ENCODE measurements at places on chromosomes 7 and 10.

DNA sequence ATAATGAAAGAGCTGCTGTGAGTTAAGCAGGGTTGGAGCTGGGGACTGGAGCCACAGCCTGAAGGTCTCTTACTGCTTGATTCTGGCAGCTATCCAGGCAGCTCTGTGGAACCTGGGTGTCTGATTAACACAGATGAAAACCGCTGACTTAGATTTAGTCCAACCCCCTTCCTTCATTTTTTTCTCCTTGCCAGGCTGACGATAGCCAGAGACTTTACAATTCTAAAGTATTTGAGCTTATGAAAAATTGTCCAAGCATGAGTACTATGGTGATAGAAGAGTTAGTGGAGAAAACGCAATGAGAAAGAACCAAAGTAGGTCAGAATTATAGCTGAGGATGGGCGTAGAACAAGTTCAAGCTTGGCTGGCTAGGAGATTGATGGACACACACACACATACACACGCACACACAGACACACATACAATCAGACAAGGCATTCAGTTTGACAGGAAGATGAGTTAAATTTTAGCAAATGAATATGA lies 13.5 kb upstream of the GPR85 start:
- DNase-seq, result no peak

GRCh38 chr7:95886501-95887090 lies 114.2 kb downstream of the DYNC1I1 start:
- DNase-seq, result no peak

GRCh38 chr10:52472406-52473146 lies 158.5 kb downstream of the DKK1 start:
- no peak for DNase-seq

GRCh38 chr7:158662610-158663427 lies 41.8 kb downstream of the NCAPG2 start:
- DNase-seq, result no peak

GRCh38 chr7:79711660-79712059 lies 258.2 kb upstream of the MAGI2 start:
- no peak for DNase-seq

DNA sequence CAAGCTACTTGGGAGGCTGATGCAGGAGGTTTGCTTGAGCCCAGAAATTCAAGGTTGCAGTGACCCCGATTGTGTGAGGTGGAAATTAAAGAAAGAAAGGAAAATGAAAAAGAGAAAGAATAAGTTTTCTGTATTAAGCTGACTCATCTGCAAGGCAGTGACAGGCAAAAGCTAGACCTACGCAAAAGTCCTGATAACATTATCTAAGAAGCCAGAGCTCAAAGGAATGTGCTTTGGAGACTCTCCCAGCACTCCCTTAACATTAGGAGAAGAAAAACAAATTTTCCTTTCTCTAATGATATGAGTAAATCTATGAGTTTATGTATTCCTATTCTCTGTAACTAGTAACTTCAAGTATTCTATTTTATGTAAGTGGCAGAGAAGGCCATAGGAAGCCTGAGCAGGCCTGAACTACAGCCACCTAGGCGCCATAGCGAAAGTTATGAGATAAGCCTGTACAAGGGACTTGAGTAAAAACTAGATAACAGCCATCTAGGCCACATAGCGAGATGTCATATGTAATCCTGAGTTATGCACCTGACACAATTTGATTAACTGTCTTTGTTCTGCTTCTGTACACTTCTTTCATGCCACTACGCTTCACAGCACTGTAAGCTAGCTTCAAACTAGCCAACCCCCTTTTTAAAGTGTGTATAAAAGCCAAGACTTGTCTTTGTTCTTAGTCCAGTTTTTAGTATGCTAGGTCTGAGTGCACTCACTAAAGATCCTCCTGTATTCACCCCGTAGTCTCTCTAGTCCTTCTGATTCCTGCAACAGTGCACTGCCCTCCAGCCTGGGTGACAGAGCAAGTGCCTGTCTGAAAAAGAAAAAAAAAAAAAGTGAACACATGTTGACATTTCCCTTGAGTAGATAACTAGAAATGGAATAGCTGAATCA lies 9.4 kb upstream of the ZWINT start:
- DNase-seq, result no peak

GRCh38 chr10:21972584-21972983 lies 30.9 kb downstream of the DNAJC1 start:
- DNase-seq, result no peak

GRCh38 chr10:14671386-14671831 lies 103.3 kb downstream of the FAM107B start:
- DNase-seq, result no peak

DNA sequence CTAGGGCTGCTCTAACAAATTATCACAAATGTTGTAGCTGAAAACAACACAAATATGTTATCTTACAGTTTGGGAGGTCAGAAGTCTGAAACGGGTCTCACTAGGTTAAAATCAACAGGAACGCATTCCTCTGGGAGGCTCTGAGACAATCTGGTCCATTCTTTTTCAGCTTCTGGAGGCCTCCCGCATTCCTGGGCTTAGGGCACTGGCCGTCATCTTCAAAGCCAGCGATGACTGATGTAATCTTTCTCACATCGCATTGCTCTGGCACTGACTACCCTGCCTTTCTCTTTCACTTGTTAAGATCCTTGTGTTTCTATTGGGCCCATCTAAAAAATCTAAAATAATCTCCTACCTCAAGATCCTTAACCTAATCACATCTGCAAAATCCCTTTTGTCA lies 1071.5 kb upstream of the C7orf33 start:
- DNase-seq, result no peak

- no peak for DNase-seq
Observed at GRCh38 chr7:54141576-54141975, 400.6 kb upstream of the VSTM2A start.

DNA sequence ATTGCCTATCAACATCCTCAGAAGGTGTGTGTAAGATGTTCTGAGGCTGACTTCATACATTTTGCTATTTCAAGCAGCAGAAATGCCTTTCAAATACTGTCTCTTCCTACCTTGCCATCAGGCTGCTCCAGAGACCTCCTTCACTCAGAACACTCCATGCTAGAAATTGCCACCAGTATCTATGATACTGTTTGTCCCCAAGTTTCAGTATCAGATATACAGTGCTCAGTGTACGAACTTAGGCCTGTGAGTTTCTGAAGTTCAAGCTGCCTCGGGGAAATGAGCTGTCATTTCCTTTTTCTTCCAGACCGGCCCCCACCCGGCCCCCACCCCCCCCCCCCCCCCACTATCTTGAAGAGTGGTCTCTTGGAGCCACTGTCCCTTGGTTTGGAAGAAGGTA lies 373.4 kb upstream of the CHRM2 start:
- DNase-seq, result no peak

- DNase-seq, result no peak
Observed at GRCh38 chr10:90126256-90126595, 424.8 kb downstream of the KIF20B start.

GRCh38 chr7:95863-96260 lies 96.5 kb upstream of the FAM20C start:
- DNase-seq, result no peak

- peak; percentile 46 for DNase-seq
Observed at GRCh38 chr7:28020302-28020940, 160.2 kb downstream of the JAZF1 start.

- DNase-seq, result no peak
Observed at GRCh38 chr10:133203652-133204195, 26.3 kb upstream of the UTF1 start.

DNA sequence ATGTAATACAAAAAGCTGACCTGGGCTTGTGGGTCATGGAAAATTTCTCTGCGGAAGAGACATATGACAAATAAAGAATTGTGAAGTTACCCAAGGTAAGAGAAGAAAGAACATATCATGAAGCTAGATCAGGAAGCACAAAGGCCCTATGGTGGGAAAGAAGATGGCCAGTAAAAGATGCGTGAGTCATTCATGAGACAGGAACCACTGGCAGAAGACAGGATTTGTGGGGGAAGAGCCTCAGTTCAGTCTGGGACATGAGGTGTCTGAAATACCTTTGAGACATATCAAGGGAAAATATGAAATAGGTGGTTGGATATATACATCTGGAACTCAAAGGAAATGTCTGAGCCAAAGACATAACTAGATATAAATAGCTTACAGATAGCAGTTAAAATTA lies 27.7 kb upstream of the AMPH start:
- DNase-seq, result no peak

DNA sequence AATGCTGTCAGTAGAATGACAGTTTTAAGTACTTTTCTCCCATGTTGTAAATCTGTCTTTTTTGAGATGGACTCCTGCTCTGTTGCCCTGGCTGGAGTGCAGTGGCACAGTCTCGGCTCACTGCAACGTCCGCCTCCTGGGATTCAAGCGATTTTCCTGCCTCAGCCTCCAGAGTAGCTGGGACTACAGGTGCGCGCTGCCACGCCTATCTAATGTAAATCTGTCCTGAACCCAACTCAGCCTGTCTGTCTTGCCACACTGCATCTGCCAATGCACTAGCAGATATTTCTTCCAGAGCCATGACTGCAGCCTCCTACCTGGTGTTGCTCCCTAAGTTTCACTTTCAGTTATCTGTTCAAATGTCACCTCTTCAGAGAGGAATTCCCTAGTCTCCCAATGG lies 264.1 kb downstream of the PHF14 start:
- DNase-seq, result no peak

GRCh38 chr7:46257761-46258448 lies 336.8 kb upstream of the IGFBP3 start:
- no peak for DNase-seq

GRCh38 chr7:134662871-134663205 lies 16.2 kb downstream of the BPGM start:
- no peak for DNase-seq

- DNase-seq, result no peak
Observed at GRCh38 chr7:85070967-85071628, 115.8 kb downstream of the SEMA3D start.

DNA sequence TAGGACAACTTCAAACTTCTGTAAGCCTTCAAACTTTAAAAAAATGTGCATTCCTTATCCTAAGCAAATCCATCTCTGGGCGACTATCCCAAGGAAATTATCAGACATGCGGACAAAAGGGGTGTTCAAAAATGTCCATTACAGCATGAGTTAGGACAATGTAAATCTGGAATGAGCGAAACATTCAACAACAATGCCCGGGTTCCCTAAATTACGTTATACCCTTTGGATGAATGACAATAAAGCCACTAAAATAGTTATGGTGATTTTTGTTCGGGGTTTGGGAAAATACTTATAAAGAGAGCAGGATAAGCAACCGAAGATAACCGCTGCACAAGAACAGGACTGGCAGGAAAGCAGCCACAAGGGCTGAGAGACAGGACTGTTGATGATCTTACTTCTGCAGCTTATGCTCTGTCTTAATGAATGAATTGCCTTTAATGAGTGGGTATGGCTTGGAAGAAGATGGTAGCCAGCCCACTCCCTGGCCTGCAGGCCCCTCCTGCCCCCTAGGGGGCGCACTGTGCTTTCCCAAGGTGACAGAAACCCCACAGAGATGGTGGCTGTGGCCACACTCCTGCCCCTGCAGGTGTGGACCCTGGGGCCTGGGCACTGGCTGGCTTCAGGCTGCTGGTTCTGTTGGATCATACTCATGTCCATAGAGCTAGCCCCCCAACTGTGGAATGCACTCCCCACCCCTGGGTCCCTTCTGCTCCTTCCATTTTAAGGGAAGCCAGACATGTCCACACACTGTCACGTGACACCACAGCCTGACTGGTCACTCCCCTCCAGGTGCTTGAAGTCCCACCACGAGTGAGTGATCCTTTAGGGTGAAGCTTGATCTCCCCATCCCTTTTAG lies 45.0 kb downstream of the ZCCHC24 start:
- peak; percentile 60 for DNase-seq

Data from activated T-cell treated with anti-CD3 and anti-CD28 coated beads, Interleukin-2, amount 50 U/mL, for 24 hours (primary cell).